PC-9 (cell line): ENCODE measurements at places on chromosomes 5 and 9. TPM values are rescaled to one million over a fixed set of nuclear protein-coding genes. Genes with fewer than 3 reads are reported as not detected.

DNA sequence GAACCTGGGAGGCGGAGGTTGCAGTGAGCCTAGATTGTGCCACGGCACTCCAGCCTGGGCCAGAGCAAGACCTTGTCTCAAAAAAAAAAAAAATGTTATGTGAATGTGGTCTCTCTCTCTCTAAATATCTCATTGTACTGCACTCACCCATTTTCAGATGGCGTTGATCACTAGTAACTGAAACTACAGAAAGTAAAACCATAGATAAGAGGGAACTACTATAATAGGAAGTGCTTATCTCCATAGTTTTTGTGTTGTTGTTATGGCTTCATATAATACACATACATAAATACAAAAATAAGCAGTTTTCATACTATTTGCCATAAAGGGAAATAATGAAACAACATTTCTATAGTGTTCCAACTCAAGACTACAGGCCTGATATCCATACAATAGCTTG lies 9.1 kb downstream of the IL31RA start:
- DNase-seq, result no peak

DNA sequence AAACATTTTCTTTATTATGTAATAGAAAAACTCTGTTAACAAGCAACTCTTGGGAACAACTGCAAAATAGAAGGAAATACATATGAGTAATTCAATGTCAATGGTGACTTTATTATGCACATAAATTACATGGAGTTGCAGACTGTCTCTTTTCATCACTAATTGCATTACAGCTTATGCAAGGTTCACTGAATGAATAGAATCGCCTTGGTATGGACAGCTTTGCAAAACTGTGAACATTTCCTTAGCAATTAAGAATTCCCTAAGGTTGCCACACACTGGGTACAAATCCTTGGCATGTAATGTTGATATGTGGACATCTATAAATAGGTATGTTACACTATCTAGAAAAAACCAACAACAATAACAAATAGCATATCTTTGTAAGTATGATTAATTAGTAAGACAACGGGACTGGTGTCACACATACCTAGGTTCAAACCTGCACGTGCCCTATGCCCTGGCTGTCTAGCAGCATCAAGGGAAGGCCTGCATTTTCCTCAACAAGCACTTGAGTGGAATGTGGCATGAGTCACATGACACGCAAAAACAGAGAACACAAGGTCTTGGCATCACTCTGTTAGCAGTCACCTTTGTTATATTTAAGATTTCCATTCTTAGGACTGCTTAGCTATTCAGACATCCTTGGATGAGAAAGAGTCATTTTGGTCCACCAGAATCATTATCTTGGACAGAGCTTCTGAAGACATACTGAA lies 263.9 kb downstream of the CTNND2 start:
- no peak for DNase-seq

- no peak for DNase-seq
Observed at GRCh38 chr9:96065482-96066251, 190.2 kb downstream of the ERCC6L2 start.

DNA sequence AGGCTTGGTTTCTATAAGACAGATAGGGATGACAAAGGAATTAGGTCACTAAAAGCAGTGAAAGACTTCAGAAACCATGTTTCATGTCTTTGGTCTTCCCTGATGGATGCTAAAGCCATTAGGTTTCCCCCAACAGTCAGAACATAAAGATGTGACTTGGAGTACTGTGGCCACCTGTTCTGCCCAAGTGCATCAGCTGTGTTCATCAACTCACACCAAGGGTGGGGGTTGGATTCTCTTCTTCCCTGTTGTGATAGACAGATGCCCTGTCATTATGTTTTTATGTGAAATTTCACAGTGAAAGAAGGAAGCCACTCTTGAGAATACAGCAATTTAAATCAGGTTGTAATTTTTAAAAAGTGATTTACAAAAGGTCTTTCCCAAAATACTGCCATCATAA lies 196.8 kb downstream of the SH3GL2 start:
- no peak for DNase-seq

DNA sequence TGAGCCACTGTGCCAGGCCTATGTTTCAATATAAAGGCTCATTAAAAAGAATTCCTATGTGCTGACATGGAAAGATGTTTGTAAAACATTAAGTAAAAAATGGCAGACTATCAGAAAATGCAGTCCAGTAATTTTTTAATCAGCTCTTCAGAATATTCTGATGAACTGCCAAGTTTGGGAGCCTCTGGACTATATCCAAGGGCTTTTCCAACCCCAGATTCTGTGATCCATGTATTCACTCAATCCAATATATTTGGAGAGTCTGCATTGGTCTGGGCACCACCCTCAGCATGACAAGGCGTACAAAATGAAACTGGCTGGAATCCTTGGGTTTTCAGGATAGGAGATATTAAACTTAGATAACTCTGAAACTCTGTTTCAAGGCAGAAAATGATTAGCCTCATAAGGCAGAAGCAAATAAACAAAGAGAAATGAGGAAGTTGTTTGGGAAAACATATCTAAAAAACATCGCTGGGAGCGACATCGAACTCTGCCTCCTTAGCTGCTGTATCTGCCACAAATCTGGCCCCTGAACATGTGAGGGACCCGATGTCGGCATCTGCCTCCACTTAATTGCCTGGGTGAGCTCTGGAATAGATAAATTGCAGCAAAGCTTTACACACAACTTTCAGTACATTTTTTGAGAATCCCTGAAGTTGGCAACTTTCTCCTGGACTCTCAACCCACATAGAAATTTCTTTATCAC lies 14.4 kb downstream of the PDE6A start:
- DNase-seq, result no peak

- DNase-seq, result no peak
Observed at GRCh38 chr5:71929003-71929402, 178.3 kb upstream of the MAP1B start.

- no peak for DNase-seq
Observed at GRCh38 chr5:35373249-35373648, 143.0 kb upstream of the PRLR start.

DNA sequence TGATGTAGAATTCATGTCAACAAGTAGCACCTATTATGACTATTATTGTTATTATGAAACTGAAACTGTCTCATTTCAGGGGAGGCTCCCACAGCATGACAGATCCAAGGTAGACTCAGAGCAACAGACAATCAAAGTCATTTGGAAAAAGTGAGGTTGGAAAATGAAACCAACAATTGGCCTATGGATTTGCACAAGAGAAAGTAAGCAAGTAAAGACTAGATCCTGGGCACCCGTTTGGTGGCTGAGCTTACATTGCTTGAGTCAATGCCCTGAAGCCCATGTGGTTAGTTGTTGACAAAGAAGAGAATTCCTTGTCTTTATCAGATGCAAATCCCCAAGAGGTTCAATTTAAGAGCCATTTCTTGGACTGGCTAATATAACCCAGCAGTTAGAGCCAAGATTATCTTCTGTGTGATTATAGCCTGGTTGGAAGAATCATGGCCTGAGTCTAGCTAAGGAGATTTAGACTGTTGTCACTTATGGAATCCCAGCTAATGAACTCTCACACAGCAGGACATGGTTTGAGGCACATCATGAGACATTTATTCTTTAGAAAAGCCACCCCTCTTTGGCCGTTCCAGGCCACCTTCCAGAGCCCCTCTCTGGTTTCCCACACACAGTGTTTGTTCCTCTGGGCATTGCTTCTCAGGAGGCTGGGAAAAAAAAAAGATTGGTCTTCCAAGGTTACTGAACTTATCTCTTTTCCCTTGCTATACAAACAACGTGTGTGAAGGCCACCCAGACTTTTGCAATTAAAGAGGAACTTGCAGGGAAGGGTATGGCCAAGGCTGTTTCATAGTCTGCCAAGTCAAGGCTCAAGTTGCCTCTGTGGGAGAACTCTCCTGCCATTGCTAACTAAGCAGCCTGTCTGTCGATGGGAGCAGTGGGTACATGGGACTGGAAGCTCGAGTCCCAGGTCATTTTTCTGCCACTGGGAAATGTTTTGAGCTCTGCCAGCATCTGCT lies 399.5 kb downstream of the ENC1 start:
- peak; percentile 96 for DNase-seq

DNA sequence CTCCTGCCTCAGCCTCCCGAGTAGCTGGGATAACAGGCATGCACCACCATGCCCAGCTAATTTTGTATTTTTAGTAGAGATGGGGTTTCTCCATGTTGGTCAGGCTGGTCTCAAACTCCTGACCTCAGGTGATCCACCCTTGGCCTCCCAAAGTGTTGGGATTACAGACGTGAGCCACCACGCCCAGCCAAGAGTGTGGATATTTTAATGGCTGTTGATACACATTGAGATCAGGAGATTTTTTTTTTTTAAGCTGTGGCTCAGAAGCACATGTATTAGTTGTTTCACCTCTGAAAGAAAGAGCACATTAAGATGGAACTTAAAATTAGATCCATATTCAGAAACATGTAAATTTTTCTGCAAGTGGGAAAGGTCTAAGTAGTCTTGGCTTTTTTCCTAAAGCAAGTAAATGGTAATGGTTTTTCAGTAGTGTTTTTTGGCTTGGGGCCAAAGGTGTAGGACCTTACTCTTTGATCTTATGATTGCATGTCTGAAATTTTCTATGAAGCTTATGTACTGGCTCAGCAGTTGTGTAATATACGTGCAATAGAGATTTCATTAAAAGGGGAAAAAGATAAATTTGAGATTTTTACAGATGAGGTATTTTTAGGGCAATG lies 9.9 kb downstream of the RBM27 start:
- no peak for DNase-seq

Gene TAF11L14
- total RNA-seq, result not detected in 2 replicates

Gene FAM153A
- total RNA-seq, result not detected in 2 replicates

Gene SPATA9
- 0.55 TPM in 1 of 2 replicates, not detected in the other for total RNA-seq

Gene ACTBL2
- 0.98 and 1.5 TPM in 2 replicates for total RNA-seq

Gene AGPAT2
- total RNA-seq, result 124 and 136 TPM in 2 replicates
